ENCODE measurements at places on chromosomes 12 and 14.
A peak's percentile ranks its signal among the peaks of the same experiment; 100 is the strongest.

- no peak for DNase-seq
These were observed 123.4 kb downstream of the SLC5A8 start for GRCh38 chr12:101086490-101087135.

- no peak for DNase-seq
These were observed 5.5 kb upstream of the KRT84 start for GRCh38 chr12:52390739-52391617.

GRCh38 chr14:63543826-63544406 is 739 bp upstream of the PPP2R5E start:
- DNase-seq: no peak

DNA sequence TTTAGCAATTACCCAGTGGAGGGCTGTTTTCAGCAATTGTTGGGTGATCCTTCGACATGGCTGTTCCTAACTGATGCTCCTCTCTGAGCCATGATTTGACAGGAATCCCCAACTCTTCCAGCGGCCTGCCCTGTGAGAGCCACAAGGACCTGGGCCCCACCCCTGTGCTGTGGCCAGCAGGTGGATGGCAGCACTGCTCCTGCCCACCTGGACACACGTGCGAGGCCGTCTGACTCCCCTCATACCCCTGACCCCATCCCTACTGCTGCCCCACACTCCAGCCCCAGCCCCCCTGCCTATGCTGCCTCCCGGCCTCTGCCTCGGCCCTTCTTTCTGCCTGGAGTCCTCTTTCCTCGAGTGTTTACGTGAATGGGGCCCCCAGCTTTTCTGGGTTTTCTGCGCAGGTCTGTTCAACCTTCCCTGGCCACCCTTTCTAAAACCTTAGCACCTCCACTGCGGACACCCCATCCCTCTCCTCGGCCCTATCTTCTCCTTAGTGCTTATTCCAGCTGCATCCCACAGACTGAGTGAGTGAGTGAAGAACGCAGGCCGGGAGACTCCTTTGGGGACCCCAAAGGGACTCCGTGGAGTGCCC is 111.4 kb downstream of the DICER1 start:
- no peak for DNase-seq

DNA sequence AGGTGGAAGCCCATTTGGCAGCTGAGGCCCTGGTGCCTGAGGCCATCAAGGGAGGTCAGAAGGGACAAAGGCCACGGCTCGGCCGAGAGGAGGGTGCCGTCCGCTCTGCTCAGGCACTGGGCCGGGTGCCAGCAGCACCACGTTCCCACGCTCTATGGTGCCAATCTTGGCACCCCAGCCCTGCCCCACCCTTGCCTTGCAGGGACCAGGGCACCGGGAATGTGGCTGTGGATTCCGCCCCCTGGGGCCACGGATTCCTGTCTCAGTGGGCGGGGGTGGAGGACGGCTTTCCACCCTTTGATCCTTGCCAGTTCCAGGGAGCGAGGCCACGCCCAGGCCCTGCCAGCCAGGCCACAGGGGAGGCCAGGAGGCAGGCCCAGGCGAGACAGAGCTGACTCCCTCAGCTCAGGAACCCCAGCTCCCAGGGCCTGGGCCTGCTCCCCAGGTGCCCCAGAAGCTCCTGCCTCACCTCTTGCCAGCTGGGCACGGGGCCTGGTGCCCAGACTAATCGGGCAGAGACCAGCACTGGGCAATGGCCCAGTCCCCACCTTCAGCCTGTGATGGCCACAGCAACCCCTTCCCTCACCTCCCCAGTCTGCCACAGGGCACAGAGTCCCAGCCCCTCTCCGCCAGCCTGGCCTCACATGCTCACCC is 26.4 kb upstream of the GPR132 start:
- no peak for DNase-seq

DNA sequence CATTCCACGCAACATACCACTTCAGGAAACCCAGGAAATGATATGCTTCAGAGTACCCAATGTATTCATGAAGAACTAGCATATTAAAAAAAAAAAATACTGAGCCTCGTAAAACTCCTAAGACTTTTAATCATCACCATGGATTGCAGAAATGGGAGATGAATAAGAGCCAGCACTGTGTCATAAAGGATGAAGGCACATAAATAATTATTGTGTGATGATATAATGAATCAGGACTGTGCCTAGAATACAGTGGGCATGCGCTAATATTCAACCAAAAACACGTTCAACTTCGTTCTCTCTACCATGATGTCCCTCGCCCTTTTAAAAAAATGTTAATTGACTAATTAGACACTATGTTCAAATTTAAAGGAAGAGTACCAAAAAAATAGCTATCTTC is 68.7 kb downstream of the CIT start:
- DNase-seq: no peak

DNA sequence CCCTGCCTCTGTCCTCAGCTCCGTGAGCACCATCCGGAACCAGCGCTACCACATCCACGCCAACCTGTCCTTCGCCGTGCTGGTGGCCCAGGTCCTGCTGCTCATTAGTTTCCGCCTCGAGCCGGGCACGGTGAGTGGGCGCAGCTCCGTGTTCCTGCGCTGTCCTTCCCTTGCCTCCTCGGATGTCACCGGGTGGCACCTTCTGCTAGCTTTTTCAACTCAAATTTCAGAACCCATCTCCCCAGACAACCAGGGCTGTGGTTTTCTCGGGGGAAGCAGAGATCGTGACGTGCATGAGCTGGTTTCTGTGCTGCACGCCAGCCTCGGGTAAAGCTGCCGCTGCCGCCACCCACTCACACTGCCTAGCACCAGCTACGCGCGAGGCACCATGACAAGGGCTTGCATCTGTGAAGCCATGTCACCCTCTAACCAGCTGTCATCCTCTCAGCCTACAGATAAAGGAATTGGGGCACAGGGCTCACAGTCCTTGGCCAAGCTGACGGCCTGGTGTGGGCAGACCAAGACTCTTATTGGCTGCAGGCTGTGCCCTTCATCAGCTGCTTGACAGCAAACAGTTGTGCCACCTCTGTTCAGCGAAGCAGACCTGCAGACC is 152.1 kb downstream of the ADGRD1 start:
- DNase-seq: peak; percentile 66

DNA sequence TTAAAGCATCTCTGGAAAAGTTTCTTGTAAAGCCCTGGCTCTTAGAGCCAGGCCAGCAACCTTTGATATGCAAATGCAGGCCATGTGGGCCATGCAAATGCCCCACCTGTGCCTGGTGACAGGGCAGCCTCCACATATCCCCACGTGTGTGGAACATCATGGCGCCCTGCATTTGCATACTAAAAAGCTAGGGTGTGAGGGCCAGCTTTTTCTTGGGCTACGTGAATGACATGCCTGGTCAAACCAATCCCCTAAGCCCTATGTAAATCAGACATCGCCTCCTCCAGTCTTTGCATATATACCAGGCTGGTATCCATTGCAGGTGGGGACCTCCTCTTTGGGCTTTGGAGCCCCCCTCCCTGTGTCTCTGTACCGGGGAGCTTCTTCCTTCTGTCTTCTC is 6.4 kb downstream of the CSRP2 start:
- DNase-seq: no peak

- no peak for DNase-seq
These were observed 22.7 kb upstream of the CLEC4E start for GRCh38 chr12:8563356-8563755.

- no peak for DNase-seq
These were observed 143.3 kb upstream of the AVPR1A start for GRCh38 chr12:63294327-63294632.

GRCh38 chr12:58907391-58907790 is 12.9 kb downstream of the LRIG3 start:
- no peak for DNase-seq

DNA sequence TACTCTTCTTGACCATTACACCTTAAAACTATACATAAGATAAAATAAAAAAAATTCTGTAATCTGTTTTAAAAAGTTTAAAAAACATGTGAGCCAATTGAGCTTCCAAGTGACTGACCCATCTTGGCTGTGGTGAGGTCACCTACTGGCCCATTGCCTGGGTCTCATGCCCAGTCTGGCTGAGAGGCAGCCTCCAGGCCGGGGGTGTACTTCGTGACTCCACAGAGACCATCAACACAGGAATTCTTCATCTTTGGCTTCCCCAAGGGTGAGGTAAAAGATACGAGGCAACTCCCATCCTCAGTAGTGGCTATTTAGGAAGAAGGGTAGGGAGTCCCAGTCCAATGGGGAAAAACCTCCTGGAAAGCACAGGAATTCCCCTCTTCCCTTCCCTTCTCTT is 113.2 kb downstream of the APAF1 start:
- no peak for DNase-seq

- no peak for DNase-seq
These were observed 2.3 kb downstream of the ZNF410 start for GRCh38 chr14:73888971-73889370.

DNA sequence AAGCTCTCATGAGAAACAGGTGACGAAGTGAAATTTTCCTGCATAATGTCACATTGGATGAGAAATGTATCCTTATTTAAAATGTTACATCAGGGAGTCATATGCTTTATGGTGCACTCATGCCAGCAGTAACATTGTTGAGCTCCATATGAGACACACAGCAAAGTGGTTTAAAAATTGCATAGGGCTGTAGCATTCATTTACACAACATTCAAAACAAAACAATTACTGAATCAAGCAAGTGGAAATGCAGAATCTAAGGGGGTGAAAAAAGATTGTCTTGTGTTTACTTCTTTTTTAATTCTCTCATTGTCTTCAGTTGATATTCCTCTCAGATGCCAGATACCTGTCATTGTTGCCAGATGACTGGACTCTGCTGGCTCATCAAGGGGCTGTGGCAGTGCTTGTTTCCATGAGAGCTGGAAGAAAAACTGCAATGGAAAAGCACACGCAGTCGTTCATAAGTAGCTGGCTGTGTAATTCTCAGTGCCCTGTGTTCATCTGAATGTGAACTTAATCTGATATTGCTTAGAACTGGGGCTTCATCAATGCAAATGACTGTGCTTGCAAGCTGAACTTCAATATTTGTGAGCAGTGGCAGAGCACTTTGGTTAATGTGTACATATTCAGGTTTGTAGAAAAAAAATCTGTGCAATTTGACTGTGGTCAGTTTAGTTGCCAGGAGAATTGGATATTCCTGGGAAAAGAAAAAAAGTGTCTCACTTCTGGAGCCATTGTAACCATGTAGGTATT is 305.6 kb downstream of the RAD51B start:
- no peak for DNase-seq

- peak; percentile 94 for DNase-seq
These were observed 5.1 kb downstream of the ARHGDIB start for GRCh38 chr12:14956024-14956891.
